ENCODE measurements at places on chromosomes 1 and 21.

DNA sequence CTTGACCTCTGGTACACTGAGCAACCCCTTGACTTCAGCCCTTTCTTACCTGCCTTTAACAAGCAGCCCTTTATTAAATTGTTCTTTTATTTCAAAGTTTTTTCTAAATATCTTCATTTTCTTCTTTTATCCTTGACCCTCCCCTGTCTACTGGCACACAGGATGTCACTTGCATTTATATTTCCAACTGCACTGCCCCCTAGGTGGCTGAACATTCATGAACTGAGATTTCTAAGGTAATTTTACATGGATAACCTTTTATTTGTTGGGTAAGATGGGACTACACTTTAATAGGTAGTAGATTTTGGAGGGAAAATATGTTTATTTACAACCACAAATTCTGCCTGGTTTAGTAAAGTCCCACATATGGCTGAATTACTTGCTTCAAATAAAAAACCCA, 190.0 kb downstream of the ATP6V1G3 start:
- no peak for DNase-seq

- peak; percentile 33 for DNase-seq
Measured at GRCh38 chr1:20634594-20635084, 1.4 kb downstream of the PINK1 start.

- DNase-seq: no peak
Measured at GRCh38 chr1:212935387-212935981, 14.9 kb upstream of the VASH2 start.

- no peak for DNase-seq
Measured at GRCh38 chr1:224133741-224134299, 19.9 kb downstream of the FBXO28 start.

DNA sequence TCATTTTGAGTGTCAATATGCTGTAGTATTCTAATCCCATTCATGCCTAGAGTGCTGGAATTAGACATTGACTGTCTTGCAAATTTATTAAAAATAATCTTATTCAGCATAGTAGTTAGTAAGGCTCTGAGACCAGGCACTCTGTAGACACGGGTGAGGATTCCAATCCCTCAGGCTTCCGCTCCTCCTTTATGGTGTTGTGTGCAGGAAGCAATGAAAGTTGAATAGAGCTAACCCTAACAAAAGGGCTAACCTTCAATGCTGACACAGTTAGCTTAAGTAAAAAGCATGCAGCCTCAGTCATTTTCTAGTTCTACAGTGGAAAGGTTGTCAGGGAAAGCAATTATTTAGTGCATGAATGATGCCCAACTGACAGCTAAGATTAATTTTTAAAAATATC, 199.6 kb upstream of the SGIP1 start:
- no peak for DNase-seq

- DNase-seq: no peak
Measured at GRCh38 chr1:49356594-49356993, 579.9 kb upstream of the BEND5 start.

DNA sequence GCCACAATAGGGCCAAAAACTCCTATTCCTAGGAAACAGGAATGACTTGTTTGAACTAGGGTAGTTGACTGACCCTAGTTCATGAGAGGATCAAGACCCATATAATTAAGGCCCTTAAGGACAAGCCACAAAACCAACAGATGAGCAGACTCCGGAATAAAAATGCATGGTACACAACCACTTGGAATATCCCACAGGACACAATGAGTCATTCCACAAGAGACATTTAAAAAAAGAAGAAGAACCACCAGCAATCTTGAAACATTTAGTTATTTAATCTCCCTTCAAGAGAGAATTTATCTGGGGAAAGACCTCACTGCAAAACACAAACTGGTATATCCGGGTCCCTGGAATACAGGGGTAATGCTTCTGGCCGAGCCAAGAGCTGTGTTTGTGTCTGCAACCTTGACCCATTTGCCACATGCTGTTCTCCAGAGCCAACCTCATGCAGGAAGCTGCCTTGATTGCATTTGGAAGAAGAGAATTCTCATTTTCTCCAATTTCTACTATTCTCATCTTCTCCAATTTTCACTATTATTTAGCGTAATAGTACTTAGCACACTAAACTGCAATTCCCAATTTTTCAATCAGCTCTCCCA, 135.5 kb downstream of the TGFBR3 start:
- peak; percentile 72 for DNase-seq

DNA sequence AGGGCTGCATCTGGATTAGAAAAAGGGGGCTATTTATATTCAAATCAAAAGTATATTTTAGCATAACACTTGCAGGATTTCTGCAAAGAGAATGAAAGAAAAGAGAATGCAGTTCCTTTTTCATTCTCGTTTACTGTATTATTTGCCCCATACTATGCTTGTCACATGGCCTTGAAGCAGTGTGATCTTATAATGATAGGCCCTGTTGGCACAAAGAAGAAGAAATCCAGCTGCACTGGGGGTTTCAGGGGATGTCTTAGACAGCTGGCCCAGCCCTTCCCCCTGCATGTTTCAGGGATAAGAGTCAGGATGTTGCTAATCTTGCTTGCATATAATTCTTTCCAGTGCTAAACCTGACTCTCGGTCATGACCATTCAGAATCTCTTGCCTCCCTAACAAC, 369.5 kb downstream of the SEC16B start:
- DNase-seq: no peak

- DNase-seq: peak; percentile 15
Measured at GRCh38 chr1:179599623-179600249, 8.1 kb downstream of the TDRD5 start.

GRCh38 chr1:75796376-75797272, at the start of gene MSH4:
Gene MSH4 (plus strand): TSS chr1:75796882. CDS start chr1:75796986, 104 bp downstream.
- no peak for DNase-seq

- peak; percentile 18 for DNase-seq
Measured at GRCh38 chr1:222618001-222618879, at the start of gene MIA3. Gene MIA3 (plus strand): TSS chr1:222618097. CDS start chr1:222618111, 14 bp downstream.

DNA sequence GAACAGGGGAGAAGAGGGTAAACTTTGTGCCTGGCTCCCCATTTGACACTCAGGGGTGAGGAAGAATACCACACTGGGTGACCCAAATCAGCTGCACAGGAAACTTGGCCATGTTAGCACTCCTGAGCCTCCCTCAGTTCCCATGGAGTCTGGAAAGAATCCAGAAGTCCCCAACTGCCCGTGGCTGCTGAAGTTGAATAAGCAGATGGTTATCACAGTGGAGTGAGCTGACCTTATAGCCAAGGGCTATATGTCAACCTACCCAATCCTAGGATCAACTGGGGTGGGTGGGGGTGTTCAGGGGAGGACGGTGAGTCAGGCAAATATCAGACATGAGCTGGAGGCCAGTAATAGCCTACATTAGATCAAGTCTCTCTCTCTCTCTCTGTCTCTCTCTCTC, 20.4 kb downstream of the KCNH1 start:
- DNase-seq: no peak

DNA sequence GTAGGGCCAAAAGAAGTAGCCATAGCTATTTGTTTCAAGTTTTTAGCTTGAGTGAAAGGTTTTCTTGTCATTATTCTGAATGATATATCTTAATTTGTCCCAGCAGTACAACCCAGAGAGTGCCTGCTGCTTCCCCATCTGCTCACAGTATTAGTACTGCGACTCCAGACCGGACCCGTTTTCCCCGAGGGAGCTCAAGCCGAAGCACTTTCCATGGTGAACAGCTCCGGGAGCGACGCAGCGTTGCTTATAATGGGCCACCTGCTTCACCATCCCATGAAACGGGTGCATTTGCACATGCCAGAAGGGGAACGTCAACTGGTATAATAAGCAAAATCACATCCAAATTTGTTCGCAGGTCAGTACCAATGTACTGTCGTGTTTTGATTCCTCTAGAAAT, 37.2 kb upstream of the C1orf115 start:
- no peak for DNase-seq

DNA sequence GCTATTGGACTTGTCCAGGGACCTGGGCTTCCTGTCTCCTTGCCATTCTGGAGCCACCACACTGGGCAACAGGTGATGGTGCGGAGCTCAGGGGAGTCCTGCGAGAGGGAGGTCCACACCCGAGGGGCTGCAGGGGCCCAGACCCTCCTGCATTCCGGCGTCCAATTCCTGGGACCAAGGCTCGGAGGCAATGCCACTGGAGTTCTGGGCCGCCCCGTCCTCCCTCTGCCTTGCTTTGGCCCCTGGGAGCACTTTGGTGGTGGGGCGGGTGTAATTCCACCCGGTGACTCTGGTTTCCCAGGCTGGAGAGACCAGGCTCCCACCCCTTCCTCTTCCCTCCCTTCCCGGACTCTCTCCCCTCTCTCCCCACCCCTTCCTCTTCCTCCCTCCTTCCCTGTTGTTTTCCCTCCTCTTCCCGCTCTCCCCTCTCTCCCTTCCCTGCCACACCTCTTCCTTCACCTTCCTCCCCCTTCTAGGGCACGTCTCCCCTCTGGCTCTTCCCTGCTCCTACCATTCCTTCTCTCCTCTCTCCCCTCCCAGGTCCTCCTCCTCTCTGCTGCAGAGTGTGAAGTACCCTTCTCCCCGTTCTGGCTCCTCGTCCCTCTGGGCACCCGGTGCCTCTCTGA, 2.0 kb downstream of the PRKCZ start:
- no peak for DNase-seq

DNA sequence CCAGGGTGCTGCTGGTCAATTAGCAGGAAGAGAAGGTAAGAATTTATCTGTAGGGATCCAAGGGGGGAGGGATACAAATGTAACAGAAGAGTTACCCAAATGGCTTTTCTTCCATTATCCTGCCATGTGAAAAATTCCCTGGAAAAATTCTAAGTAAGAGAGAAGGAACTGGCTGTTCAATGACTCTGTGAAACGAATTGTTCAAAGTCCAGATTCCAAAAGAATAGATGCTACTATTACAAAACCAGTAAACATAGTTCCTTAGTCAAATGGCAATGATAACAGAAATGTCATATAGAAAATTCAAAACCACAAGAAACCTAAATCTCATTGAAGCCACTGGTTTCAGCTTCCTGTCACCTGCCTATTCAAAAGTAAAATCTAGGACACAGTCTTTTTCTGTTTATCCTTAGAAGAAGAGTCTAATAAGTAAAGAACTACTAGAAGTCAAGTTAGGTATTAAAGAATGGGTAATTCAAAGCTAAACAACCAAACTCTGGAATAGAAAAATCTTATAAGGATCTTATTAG, 102.6 kb downstream of the ZNF644 start:
- DNase-seq: no peak

GRCh38 chr21:27225151-27225550, 258.3 kb upstream of the ADAMTS5 start:
- peak; percentile 64 for DNase-seq

GRCh38 chr1:1677718-1678580, 14.6 kb downstream of the SLC35E2B start:
- no peak for DNase-seq

GRCh38 chr1:177945943-177946650, 23.8 kb downstream of the SEC16B start:
- peak; percentile 62 for DNase-seq

GRCh38 chr1:185974367-185975170, 240.4 kb downstream of the HMCN1 start:
- DNase-seq: peak; percentile 24

GRCh38 chr1:51956528-51957509, 33.7 kb downstream of the RAB3B start:
- DNase-seq: peak; percentile 63

DNA sequence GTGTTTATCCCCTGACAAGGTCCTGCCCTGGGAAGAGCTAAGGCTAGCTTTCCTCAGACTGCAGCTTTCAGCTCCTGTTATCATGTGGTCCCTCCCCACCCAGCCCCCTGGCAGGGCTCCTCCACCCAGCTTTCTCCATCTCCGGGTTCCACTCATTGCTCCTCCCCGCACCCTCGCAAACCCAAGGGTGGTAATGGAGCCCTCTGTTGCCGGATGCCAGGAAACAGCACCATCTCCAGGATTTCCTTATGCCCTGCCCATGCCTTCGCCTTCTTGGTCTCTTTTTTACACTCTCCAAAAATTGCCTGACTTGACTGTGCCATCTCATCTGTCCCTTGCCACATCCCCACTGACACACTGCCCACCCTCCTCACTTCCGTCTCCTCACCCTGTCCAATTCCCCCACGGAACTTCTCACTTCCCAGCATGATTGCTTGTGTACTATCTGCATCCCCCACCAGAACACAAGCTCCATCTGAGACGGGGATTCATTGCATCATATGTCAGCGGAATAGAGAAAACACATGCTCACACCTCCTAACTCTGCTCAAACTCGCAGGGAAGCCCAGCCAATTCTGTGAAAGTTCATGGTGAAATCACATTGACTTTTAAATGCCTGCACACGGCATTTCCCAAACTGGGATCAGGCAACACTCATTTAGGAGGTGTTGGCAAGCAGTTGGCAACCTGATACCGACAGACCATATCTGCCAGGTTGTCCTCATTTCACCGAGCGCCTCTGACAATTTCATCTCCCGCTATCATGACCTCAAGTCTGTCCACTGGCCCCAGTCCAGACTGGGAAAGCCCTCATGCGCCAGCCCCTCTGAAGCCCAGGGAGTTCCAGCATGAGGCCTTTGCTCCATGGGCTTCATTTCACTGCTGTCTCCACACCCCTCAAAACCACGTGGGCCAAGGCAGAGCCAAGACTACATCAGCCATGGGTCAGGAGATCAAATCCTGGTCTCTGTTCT, 201.1 kb downstream of the MATN1 start:
- peak; percentile 93 for DNase-seq

GRCh38 chr1:165481820-165482532, 37.0 kb upstream of the RXRG start:
- peak; percentile 82 for DNase-seq

- DNase-seq: no peak
Measured at GRCh38 chr21:42746593-42747275, 93.3 kb downstream of the PDE9A start.

DNA sequence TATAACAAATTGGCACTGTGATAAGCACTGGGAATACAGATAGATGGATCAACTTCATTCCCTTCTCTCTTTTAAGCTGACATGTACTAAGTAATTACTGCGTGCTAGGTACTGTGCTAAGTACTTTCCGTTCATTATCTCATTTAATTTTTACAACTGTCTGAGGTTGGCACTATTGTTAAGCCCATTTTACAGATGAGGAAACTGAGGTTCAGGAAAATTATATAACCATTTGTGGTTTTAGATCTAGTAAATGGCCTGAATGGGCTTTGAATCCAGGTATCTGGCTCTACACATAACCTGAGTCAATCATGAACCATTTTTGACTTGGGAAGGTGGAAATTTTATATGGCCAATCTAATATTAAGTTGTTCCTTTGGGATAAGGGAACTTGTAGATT, 3.6 kb upstream of the HMGCS2 start:
- DNase-seq: no peak

Measured in AG10803 (cell line).